ENCODE measurements at places on chromosomes 5 and 9.

DNA sequence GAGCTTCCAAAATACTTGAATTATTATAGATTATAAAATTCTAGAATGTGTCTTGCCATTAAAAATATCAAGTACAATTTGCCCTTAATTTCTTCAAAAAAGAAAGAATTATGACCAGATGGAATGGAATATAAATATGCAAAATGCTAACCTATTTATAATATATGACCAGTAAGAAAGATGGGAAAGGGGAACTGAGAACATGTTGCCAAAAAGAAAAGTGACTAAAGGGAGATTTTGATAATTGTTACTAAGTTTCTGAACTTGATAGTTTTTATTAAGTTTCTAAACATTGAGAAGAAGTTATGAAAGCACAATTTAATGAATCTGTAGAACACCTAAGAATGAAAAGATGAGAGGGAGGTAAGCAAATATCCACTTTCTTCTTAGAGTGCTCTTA, 188.4 kb upstream of the NR4A3 start:
- DNase-seq = no peak

GRCh38 chr9:127340721-127341120, 56.2 kb upstream of the SLC2A8 start:
- no peak for DNase-seq

- DNase-seq = peak; percentile 83
Measured at GRCh38 chr5:38423276-38424147, 132.9 kb downstream of the LIFR start.

DNA sequence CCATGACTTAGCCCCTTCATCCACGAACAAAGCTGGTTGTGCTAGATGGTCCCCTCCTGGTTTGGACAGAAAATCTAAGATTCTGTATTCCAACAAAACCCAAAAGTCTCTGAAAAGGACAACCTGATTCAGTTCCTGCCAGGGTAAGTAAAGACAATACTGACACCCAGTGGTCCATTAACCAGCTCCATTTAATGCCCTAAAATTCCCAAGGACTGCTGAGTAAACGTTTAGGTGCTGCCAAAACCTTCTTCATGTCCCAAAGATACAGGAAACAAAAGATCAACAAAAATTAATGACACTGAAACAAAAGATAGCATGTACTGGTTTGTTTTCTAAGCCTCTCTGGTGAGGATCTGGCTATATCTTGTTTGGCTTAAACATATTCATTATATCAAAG, 25.3 kb upstream of the PPP1R2B start:
- DNase-seq = peak; percentile 59

DNA sequence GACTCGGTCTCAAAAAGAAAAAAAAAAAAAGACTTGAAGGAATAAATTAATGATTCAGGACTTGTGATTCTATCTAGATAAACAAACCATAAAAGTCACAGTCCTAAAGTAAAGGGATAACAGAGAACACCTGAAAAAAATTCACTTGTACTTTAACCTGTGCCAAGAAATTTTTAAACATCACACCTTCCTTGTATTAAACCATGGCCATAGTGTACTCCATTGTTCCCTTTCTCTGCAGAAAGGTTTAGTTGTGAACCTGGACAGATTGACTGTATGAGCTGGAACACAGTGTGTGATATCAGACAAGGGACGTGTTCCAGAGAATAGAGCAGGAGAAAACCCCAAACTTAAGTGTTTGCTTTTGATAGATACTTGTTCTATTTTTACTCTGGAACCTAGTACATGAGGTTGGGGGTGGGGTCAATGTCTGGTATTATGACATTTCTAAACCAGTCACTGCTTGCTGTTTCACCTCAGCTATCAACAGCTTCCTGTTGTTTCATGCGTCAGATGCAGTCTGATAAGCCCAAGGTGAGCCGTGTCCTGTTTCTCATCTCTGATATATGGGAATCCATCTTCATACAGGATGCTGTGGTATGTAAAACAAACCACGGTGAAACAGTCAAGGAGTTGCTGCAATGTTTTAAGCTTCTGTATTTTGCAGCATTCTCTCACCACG, 62.5 kb upstream of the ITGA1 start:
- DNase-seq = no peak

DNA sequence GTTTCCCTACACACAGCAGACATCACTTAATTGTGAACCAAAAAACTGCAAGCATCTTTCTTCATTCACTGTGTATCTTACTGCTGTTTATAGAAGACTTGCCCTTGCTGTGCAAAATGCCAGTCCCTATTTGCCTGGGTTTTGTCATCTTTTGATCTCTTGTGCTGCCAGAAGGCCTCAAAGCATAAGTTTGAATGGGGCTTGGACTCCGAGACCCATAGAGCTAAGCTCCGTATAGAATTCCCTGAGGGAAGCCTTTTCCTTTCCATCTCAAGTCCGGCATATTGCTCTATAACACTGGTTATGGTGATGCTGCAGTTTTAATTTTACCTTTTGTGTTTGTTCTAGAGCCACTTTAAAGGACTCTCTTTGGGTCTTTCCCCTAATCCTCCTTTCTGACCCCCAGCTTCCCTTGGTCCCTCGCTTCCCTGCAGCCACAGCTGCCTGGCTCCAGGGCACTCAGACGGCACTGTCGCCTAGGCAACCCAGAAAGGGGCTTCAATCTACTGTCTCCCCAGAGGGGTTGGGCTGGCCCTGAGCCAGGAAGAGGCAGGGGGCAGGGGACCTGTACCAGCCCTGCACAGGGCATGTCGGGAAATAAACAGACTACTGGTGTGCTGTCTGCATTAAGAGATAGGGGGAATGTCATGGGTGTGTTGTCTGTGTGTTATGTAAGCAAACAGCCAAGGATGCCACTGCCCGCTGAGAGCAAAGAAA, 73.4 kb upstream of the MELK start:
- DNase-seq = no peak

DNA sequence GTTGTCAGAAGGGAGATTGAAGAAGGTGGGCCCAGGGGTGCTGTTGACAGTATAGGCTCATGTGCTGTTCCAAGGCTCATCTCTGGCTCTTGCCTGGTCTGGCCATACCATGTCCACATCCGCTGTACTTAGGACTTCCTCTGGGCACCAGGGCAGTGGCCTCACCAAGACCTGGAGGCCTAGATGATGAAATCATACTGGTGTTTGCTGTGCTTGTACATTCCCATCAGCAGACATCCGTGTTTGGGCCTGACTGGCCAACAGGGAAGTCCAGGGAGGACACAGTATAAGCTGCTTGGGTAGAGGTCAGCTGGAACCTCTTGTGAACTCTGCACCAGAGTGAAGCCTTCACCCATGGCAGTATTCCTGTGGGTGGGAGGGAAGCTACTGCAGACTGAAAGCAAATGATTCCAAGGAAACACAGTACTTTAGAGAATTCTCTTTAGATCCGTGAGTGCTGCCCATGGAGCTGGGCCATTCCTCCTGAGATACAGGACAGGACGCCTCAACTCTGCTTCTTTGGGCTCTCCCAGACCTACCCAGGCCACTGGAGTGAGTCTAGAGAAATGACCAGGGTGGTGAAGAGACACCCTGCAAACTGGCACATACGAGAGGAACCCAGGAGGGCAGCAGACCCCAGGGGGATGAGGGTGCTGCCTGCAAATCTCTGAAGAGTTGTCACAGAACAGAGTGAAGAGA, 22.5 kb downstream of the POLR1E start:
- DNase-seq = no peak

- DNase-seq = no peak
Measured at GRCh38 chr5:79800979-79801827, 111.6 kb downstream of the CMYA5 start.

DNA sequence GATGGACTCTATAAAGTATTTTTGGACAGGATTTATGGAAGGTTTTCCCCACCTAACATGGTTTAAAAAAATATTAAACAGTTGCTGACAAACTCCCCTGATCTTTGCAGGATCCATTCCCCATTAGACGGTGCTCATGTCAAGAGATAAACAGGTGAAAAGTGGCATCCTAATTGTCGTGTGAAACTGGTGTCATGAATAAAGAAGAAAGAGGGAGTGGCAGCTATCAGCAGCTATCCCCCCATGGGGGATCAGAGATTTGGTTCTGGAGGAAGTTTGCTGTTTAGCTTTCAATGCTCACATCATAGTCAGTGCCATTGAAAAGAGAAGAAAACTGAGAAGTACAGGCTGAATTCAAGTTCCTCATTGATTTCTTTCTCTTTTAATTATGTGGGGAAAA, 329.3 kb upstream of the BRINP1 start:
- no peak for DNase-seq

DNA sequence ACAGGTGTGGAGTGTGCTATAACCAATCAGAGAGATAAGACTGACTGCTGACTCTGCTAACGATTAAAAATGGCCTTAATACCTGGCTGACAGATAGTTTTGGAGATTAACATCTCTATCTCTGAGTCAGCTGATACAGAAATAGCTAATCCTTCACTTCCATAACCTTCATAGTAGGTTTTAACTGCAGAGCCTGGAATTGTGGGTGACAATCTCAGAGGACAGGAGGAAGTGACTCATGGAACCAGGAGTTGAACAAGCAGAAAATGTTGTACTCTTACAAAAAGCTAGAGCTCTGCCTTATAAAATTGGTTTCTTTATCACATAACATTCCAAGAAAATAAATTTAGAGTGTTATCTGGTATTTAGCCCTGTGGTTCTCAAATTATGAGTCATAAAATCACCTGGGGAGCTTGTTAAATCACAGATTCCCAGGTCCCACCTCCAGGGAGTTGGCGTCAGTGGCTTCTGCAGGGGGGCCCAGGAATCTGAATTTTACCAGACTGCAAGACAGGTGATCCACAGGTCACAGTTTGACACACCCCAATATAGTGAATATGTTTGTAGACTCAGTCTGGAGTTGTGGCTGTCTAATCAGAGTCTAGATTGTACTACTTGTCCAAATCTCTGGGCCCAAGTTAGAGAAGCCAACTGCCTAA, 44.4 kb upstream of the AFAP1L1 start:
- peak; percentile 55 for DNase-seq

DNA sequence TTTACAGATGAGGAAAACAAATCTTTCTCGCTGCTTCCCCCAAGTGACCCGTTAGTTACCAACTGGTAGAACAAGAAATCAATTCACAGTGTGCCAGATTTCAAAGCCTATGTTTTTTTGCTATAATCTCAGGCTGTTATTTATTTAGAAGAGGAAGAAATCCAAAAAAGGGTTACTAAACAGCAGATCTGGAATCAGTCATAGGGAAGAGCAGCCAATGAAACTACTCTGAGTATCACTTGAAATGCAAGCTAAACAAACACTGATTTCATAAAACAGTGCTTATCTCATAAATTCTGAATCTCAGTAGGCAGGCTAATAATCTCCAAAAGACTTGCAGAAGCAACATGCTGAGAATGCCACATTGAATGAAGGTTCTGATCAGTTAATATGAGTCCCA, 829.5 kb upstream of the ACO1 start:
- DNase-seq = no peak

DNA sequence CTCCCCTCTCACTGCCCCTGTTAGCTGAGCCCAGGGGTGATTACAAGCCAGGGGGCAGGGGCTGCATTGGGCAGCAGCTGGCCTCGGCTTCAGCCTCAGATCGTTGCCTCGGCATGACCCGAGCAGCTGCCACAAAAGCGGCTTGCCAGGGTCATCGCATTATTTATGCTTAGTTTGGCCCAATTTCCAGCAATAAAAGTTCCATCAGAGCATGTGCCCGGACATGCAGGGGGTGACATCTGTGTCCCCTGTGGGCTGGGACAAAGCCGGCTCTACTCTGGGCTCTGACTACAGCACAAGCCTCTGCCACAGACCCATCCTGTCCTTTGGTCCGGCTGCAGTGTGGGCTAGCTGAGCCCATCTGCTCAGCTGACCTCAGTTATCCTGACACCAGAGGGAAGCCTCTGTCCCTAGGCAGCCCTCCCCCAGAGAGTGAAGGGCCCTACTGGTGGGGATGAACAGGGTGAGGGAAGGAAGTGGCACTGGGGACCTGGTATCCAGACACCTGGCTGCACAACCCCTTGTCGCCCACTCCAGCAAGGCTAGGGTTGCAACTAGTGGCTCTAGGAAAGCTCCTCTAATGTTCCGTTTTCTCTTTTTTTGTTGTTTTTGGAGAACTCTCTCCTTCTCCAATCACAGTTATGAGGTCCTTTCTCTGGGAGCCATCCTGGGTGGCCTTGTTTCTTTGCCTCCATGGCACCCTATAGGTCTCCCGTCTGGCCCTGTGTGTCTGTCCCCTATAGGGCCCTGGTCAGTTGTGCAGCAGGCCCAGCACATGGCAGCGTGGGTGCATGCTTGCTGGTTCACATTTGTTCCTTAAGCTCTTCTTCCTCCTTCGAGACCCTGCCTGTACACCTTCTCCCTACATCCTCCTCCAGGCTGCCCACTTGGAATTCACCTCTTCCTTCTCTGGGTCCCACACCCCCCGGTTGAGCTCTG, 13.3 kb upstream of the GADD45G start:
- DNase-seq = no peak

GRCh38 chr9:8221462-8221861, 421.9 kb upstream of the DMAC1 start:
- no peak for DNase-seq

DNA sequence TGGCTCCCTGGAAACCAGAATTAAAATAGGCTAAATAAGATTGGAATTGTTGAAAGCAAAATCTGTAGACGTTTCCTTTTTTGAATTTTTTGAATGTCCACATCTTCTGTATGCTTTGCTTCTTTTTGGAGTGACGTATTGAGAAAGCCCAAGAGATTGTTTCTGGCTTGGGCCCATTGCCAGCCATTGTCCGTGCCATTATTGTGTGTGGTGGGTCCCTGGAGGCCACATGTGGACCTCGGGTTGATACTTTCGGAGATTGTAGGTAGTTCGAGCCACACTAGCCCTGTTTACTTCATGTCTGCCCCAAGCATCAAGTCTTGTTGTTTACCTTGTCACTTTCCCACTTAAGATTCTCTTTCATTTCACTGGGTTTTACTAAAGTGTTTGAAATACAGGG, 106.0 kb downstream of the PALM2AKAP2 start:
- DNase-seq = no peak

DNA sequence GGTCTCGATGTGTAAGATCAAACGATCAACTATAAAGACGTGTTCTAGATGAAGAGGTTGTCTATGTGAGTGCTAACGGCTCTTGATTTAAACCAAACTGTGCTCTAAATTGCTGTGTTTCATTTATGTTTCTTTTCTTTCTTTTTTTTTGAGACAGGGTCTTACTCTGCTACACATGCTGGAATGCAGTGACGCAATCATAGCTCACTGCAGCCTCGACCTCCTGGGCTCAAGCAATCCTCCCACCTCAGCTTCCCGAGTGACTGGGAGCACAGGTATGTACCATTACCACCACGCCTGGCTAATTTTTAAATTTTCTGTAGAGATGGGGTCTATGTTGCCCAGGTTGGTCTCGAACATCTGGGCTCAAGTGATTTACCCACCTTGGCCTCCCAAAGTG, 24.0 kb upstream of the RNF130 start:
- DNase-seq = no peak

GRCh38 chr5:112669328-112669963, 68.2 kb upstream of the APC start:
- no peak for DNase-seq

GRCh38 chr9:74946686-74947085, 6.0 kb downstream of the C9orf40 start:
- no peak for DNase-seq

DNA sequence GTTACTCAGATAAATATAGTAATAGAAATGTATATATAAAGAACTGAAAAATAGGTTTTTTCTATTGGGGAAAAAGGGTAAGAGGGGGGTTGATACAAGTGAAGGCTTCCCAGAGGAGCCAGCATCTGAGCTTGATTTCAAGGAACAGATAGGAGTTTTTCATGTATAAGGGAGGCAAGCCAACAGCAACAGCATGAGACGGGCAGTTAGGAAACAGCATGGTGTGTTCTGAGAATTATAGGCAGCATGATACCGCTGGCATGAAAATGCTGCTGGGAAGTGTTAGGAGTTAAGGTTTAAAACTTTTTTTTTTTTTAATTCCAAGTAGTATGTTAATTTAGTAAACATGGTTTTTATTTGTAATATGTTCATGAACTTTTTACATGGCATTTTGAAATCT, 9.7 kb downstream of the CDC37L1 start:
- DNase-seq = no peak

All from fibroblast of skin of abdomen (primary cell).